Activated CD4-positive, CD25-positive, alpha-beta regulatory T cell (primary cell): ENCODE measurements at places on chromosomes 1 and 21.

DNA sequence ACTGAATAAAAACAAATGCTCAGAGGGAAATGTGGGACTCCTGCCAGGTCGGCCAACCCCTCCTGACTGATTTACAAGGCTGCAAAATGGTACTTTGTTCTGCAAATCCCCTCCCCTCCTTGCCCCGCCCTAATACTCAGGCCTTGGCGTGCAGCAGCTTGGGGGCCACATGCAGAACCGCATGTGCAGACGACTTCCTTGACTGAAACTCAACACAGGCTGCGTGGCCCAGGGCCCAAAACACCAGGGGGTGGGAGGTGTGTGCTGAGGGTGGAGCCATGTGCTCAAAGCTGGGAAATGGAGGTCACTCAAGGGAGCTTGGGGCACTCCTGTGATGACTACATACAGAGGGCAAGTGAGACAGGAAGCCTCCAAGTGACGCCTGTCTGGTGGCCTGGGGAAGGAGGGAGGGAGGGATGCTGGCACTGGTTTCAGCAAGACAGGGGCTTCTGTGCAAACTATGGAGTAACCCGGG, 87.2 kb downstream of the MRPL37 start:
- peak; percentile 15 for DNase-seq

DNA sequence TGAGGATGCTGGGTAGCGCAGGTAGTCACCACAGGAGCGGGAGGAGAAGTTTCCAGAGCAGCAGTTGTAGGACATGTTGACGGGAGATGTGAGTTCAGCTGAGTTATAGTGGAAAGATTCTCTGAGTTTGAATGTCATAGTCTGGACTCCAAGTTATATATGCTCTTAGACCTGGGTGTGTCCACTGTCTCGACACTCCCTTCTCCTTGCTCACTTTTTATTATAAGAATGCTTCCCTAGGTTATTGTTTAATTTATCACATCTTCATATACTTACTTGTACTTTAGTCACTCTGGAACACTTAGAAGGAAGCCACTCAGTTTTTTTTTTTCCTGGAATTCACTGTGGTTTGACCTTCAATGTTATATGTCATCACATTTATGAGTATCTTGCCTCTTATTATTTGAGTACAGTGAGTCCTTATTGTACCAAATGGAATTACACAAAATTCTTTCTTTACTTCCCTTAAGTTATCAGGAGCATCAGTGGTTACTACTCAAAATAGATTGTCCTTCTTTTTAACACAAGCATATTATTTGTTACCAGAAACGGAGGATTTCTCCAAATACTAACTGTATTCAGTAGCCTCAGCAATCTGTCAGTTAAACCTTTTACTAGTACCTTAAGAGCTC, at the start of gene KRTAP13-2:
Gene KRTAP13-2, minus strand, starts transcription at position 133 of the 632 bp plus-strand sequence. Its CDS starts 58 bp downstream, at position 75.
- no peak for DNase-seq

GRCh38 chr1:204506969-204507316, 9.3 kb upstream of the MDM4 start:
- DNase-seq = peak; percentile 59

DNA sequence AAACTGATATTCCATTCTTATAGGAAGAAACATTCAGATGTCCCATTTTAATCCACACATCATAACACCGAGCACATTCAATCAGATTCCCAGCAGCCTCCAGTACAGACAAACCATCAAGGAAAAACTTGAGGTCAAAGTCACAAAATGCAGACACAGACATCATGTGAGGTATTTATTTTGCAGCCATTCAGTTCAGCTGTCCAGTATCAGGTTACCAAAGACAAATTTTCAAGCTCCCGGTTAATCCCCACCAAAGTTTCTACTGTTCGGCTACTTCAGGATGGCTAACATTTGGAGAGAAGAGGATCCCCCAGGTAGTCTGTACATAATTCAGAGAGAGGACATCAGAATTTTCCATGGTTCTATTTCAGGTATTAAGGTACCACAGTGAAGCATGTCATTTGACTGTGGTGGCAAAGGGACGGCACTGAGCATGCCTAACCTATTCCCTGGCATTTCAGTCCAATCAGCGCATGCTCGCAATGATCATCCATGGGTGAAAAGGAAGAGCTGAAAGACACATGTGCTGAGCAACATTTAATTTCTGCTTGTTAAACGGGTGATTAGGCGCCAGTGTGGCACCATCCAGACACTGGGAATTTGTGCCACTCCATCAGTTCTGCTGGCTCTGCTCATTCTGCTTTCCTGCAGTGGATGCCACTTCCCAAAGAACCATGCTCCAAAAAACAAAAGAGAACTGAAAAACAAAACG, 13.6 kb upstream of the NDC1 start:
- no peak for DNase-seq

DNA sequence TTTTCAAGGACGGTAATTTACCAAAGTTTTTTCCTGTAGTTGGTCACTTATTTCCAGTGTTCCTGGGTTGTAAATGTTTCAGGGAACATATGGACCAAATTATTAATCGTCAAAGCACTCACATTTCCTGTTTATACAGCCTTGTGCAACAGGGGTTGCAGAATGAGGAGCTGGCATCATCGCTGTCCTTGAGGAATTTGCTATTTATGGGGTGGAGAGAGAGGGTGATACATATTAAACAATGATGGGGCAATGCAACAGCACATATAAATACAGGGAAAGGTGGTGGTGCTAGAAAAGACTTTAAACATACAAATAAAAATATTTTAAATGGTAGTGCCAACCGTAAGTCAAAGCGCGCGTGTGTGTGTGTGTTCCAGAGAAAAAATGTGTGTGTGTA, 369.8 kb downstream of the NPHP4 start:
- no peak for DNase-seq
